ENCODE measurements at places on chromosomes 3 and 15.

GRCh38 chr3:175386630-175387029, 527.5 kb downstream of the NAALADL2 start:
- DNase-seq: no peak

GRCh38 chr3:99972380-99973104, 141.8 kb downstream of the FILIP1L start:
- DNase-seq: no peak

DNA sequence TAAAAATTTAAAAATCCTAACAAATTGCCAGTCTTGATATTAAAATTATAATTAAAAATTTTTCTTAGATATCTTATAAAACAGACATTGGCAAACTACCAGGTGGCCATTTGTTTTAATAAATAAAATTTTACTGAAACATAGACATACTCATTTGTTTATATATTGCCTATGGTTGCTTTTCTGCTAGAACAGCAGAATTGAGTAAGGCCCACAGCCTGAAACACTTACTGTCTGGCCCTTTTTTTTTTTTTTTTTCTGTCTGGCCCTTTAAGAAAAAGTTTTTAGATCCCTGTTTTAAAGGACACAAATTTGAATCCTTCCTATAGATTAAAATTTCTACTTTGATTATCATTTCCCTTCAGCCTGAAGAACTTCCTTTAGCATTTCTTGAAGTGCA, 60.5 kb upstream of the CTDSPL2 start:
- DNase-seq: no peak

GRCh38 chr3:4645468-4645867, 152.3 kb downstream of the ITPR1 start:
- no peak for DNase-seq

DNA sequence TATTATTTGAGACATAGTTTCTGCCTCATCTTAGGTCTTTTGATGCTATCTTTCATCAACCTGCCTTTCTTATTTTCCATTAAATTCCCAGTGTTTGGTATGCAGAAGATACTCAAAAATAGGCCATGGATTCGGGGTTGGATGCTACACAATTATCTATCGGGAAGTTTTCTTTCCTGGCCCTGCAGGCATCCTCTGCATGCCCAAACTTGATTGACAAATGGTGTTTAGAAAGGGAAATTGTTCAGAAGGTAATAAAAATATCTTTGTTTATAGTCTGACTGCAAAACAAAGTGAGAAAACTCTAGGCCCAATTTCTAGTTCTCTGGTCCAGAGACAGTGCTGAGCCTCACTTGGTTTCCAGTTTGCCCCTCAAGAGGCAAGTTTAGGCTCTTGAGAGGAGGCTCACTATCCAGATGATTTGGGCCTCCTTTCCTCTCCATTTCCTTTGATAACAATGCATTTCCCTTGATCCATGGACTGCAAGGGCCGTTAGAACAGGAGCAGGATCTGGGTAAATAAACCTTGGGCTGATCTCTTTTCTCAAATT, 157.1 kb upstream of the DPH6 start:
- no peak for DNase-seq

DNA sequence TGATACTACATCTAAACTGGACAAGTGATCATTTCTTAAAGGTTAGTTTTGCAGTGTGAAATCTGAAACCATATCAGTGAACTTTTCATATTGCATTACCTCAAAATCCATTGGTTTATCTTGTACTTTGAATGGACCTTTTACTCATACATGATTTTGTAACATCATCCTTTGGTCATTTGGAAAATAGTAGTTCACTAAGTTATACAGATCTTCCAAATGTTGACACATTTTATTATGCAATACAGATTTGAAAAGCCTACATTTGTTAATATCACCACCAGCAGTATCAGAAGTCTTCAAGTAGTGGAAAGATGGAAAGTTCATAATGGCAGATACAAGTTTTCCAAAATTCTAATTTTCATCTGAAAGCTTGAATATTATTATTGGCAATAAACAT, 64.0 kb upstream of the CDV3 start:
- DNase-seq: no peak

- DNase-seq: no peak
Measured at GRCh38 chr3:173901649-173902048, 504.1 kb downstream of the NLGN1 start.

DNA sequence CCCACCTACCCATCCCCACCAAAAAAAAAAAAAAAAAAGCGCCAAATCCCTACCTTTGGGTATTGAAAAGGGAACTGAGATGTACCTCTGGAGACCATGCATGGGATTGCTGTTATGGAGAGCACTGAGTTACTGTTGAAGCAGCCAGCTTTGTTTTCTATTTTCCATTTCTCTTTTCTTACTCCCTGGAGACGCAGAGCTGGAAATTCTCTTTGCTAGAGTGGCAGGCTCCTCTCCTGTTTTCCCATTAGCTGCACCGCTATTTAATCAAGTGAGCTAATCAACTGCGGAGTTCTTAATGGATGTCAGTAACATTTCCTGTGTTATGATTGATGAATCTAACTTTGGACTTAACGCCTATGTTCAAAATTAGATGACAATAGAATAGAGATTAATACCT, 136.1 kb upstream of the LMCD1 start:
- DNase-seq: no peak

- no peak for DNase-seq
Measured at GRCh38 chr3:134311265-134311664, 60.6 kb upstream of the RYK start.

DNA sequence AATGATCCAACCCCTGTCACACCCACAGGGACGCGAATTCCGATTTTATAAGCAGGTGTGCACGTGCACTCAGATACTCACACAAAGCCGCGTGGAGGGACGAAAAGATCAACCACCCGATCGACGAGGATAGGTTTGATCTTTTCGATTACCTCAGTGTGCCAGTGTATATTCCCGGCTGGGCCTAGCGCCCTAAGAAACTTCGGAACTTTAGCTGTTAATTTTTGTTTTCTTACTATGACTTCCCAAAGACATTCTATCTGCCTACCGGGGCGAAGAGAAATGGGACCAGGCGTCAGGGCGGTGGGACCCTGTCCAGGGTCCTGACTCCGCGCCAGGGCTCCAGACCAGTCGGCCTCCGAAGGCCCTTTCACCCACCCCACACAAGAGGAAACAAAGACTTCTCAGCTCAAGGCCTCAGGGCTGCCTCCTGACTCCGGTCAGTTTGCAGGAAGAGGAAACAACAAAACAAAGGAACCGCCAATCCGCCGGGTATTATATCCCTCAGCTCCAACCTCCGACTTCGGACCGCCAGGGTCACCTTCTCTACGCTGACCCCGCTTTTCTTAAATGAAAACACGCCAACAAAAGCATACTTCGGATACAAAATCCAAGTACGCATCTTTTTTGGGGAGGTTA, 6.8 kb downstream of the ONECUT1 start:
- DNase-seq: no peak

DNA sequence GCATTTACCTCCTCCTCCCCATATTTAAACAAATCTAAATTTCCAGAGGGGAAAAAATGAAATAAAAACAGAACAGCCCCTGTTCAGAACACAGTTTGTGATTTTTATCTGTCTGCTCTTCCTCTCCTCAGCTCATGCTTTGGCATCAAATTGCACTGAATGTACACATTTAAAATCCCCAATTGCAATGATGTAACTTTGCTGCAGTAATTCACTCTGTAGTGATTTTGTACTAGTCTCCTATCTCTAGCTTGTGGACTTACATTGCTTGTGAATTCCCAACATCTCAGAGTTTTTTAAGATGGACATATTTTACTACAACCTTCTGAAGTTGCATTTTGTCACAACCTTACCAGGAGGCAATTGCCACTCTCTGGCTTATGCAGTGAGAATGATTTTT, 81.6 kb upstream of the ROBO2 start:
- DNase-seq: no peak

GRCh38 chr15:73981761-73982221, 10.3 kb downstream of the STOML1 start:
- no peak for DNase-seq

GRCh38 chr3:36786921-36787890, 22.9 kb upstream of the DCLK3 start:
- no peak for DNase-seq

GRCh38 chr15:95371664-95372063, 958.8 kb upstream of the NR2F2 start:
- DNase-seq: no peak

GRCh38 chr3:60641354-60641753, 609.9 kb downstream of the FHIT start:
- no peak for DNase-seq

- DNase-seq: no peak
Measured at GRCh38 chr3:109331692-109332091, 5.7 kb downstream of the DPPA4 start.

- no peak for DNase-seq
Measured at GRCh38 chr3:52679199-52679538, 6.5 kb downstream of the PBRM1 start.

GRCh38 chr3:179967622-179968021, 69.1 kb downstream of the PEX5L start:
- no peak for DNase-seq

DNA sequence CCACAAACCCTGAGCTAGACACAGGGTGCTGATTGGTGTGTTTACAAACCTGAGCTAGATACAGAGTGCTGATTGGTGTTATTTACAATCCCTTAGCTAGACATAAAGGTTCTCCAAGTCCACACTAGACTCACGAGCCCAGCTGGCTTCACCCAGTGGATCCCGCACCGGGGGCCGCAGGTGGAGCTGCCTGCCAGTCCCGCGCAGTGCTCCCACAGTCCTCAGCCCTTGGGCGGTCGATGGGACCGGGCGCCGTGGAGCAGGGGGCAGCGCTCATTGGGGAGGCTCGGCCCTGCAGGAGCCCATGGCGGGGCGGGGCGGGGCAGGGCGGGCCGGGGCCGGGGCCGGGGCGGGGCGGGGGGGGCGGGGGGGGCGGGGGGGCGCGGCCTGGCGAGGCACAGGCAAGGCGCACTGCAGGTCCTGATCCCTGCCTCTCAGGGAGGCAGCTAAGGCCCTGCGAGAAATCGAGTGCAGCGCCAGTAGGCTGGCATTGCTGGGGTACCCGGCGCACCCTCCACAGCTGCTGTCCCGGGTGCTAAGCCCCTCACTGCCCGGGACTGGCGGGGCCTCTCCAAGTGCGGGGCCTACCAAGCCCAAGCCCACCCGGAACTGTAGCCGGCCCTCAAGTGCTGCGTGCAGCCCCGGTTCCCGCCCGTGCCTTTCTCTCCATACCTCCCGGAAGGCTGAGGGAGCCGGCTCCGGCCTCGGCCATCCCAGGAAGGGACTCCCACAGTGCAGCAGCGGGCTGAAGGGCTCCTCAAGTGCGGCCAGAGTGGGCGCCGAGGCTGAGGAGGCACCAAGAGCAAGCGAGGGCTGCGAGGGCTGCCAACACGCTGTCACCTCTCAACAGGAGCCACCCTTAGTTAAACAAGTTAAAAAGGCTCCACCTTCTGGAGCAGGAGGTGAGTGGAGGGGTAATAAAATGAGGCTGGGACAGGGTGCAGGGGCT, 9.8 kb upstream of the TMEM40 start:
- no peak for DNase-seq

DNA sequence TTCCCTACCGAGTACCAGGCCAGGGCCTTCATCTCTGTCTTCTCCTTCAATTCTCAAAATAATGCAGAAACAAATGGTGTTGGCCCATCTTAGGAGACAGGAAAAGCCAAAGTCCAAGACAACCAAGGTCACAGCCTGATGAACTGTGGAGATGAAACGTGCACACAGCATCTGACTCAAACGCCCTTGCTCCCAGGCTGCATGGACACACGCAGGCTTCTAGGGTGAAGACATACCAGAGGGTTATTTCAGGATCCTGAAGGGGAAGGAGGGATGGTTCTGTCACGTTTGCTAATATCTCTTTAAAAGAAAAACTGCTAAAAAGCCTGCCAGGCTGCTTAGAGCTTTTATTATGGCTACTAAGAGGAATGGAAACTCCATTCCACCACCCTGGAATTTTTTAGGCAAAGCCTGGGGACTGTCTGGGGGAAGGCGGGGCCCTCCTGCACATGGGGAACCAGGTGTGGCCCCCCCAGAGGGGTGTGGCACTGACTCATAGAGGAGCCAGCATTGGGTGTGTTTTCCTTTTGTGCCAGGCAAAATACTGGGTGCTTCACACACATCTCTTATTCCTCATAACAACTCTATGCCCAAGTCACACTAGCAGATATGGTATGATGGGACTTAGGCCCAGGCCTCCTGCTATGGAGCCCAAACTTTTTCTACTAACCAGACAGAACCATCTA, 62.9 kb downstream of the UMPS start:
- DNase-seq: no peak

GRCh38 chr3:195717416-195717815, 3.4 kb upstream of the MUC20 start:
- no peak for DNase-seq

DNA sequence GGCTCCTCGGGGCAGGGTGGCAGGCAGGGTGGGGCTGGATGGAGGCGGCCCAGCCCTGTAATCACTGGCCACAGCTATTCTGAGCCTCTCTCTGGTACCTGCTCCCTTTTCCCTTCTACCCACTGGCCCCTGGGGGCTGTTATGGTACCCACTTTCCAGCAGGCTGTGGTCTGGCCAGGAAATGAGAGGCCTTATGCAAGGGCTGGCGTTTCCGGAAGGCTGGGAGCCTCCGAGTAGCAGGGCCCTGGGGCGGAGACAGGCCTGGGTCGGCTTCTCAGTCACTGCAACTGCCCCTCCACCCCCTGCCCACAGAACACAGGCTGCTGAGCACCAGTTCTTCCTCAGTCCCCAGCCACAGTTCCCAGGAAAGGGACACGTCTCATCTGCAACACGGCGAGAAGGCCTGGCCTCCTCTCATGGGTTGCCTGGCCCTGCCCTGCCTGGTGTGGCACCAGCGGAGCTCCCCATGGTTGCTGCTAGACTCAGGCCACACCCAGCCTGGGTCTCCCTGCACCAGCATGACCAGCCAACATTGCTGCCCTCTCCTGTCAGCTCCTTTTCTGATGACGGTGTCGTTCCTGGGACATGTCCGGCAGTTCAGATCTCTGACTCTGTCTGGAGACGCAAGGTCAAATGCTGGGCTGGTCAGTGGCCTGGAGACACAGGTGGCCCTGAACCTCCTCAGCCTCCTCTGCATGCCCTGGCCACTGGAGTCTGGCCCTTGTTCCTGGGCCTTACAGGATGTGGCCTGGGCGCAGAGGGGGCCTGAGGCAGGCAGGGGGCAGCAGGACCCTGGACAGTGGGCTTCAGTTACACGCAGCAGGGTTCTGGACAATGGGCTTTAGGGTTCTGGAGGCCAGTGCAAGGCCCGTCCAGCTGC, 6.5 kb downstream of the CHST13 start:
- DNase-seq: no peak

DNA sequence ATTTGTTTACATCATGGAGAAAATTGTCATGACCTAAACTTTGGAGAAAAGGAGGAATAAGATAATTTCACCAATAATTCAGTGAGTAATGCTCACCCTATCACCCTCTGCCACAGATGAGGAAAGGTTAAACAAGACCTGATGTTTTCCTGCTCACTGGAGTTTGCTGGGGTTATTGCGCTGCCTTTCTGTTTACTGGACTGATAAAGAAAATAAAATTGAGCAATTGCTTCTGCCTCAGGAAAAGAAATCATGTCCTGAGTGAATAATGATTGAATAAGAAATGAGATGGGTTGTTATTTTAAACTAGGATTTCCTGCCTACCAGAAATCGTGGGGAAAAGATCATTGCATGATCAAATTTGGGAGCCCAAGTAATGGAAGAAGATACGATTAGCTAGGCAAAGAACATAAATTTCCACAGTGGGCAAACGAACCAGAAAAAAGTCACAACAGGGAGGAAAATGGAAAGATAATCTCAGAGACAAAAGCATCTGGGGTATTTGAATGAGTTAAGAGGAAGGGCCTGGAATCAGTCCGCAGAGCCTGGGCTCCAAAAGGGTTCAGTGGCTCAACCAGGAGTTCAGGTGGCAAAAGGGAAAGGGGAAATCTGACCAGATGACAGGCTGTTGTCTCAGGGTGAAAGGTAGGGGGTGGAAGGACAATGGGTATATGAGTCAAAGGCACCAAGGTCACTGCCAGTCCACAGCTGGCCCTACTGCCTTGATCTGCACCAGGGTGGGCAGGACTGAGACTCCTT, 146.8 kb downstream of the FAM43A start:
- no peak for DNase-seq

Data from activated CD4-positive, alpha-beta T cell treated with anti-CD3 and anti-CD28 coated beads, Interleukin-2, amount 50 U/mL, for 48 hours (primary cell).